ENCODE measurements at places on chromosomes 4 and X.

DNA sequence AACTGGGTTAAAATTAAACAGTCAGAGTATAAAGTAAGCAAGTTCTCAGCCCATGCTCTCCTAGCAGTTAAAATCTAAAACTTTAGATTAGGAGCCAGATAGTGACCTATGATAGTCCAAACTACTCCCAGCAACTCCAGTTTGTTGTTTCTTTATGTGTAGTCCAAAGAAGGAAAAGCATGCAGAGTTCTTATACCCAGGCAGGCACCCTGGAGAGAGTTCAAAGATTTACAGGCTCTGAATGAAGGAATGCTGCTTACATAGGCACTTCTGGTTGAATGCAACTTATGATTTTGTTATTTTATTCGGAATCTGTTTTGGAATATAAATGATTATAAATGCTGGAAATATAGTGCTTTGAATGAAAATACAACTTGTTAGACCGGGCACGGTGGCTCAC lies 67.2 kb downstream of the GPAT3 start:
- DNase-seq = no peak

GRCh38 chr4:3850128-3850527 lies 83.9 kb downstream of the ADRA2C start:
- DNase-seq = no peak

GRCh38 chr4:54093324-54094240 lies 6.4 kb upstream of the GSX2 start:
- no peak for DNase-seq

DNA sequence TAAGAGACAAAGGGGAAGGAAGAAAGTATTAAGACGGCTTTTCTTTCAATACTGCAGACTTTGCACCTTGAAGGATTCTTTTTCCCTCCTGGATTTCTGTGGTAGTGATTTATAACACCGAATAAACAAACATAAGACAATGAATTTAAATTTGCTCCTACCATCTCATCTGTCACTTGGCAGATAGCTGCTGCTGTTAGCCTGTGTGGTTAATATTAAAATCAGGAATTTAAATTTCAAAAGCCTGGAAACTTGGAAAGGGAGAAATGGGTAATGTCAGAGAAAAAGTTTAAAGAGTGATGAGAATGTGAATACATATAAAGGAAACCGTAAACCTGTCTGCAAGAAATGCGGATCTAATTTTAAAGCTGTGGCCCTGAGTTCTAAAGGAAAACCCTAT lies 3.4 kb downstream of the FAM149A start:
- DNase-seq = no peak

DNA sequence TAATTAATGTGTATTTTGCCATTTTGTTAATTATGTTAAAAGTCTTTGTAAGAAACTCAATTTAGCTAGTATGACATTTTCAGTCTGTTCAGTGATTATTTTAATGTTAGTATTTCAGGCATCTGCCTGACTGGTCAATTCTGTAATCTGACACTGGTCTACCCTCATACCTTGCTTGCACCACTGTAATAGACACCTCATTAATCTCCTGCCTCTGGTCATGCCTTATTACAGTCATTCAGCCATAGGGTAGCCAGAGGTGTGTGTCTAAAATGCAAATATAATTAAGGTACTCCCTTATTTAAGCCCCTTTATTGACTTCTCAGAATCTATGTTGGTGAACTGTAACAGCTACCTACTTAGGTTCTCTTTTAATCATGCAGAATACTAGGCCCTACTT lies 861.1 kb upstream of the IGFBP7 start:
- no peak for DNase-seq

- DNase-seq = no peak
Measured at GRCh38 chr4:40283968-40284367, 51.2 kb upstream of the CHRNA9 start.

DNA sequence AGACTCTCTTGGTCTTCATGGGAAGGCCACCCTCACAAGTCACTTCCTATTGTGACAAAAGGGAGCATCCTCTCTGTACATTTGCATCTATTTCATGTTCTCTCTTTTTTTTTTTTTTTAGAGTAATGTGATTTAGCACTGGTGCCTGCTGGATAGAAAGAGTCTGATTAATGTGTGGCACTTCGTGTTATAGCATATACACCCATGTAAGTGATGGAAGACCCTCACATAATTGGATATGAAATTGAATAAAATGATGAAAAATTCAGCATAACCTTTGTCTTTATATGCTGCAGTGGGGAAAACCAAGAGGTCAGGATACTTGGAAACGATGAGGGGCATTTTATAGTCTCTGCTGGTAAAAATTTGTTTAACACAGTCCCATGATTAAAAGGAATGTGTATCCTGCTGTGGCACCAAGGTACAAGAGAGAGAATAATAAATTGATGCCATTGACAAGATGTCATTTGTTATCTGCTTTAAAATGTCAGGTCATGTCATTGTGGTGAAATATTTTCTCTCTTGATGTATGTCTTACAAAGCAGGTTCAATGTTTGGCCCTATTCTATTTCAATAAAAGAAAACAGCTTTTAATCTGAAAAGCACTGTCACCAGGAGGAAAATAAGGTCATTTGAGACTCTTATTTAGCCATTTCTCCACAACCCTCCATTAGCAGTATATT lies 1115.4 kb downstream of the STPG2 start:
- no peak for DNase-seq

DNA sequence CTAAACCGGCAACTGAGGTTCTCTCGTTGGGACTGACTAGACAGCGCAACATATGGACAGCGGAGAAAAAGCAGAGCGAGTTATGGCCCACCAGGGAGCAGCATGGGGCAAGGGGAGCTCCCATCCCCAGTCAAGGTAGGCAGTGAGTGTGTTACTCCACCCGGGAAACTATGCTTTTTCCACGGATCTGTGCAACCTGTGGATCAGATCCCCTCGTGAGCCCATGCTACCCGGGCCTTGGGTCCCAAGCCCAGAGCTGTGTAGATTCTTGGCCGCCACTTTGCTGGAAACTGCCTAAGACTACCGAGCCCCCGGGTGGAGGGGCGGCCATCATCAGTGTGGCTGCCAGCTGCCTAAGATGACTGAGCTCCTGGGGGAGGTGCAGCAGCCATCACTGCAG lies 140.9 kb downstream of the PAPSS1 start:
- DNase-seq = no peak

DNA sequence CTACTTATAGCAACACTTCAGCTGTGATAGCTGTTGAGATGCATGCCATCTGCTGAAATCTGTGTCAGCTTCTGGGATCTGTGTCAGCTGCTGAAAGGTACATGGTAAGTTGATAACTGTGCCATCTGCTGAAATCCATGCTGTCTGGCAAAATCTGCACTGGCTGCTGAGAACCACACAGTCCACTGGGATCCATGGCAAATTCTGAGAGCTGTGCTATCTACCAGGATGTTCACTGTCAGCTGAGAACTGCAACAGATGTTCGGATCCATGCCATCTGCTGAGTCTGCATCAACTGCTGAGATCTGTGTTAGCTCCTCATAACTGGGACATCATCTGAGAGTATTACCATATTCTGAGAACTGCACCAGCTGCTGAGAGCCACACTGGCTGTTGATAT lies 430.5 kb upstream of the POU3F4 start:
- no peak for DNase-seq

- DNase-seq = no peak
Measured at GRCh38 chrX:39813631-39814277, 284.0 kb downstream of the BCOR start.
